ENCODE measurements at places on chromosomes 2 and 18.

DNA sequence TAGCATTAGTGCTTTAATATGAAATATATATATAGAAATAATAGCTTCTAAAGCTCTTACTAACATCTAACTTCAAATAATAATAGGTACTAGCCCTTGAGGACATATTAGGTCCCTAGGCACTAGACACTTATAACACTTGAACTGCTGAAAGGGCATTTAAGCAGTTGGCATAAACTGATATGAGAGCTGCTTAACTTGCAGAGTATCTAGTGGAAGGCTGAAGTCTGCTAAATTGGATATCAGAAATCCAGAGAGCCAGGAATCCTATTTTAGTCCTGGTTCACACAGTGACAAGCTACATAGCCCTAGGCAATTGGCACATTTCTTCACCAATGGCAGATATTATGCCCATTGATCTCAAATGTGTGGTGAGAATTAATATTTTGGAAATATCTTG is 326.9 kb upstream of the UBE2E3 start:
- no peak for DNase-seq

GRCh38 chr2:20507166-20507692 is 60.4 kb downstream of the RHOB start:
- no peak for DNase-seq

DNA sequence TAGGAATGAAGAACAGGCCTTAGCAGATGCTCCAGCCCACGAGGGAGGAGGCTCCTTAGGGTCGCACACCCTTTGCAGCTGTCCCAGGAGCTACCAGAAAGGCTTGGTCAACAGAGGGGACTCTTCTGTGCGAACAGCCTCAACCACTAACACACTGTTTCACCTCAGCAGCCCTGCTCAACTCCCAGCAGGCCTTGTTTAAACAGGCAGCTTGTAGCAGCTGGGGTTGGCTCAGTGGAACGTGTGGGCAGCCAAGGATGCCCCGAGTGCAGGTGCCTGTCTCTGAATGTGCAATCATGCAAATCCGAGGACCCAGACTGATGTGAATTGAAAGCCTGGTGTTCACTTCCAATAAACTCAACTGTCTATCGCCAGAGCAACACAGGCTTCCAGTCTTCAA is 88.7 kb upstream of the CXCR4 start:
- no peak for DNase-seq

- DNase-seq, result no peak
These were observed 11.6 kb downstream of the TYMS start for GRCh38 chr18:669077-669476.

DNA sequence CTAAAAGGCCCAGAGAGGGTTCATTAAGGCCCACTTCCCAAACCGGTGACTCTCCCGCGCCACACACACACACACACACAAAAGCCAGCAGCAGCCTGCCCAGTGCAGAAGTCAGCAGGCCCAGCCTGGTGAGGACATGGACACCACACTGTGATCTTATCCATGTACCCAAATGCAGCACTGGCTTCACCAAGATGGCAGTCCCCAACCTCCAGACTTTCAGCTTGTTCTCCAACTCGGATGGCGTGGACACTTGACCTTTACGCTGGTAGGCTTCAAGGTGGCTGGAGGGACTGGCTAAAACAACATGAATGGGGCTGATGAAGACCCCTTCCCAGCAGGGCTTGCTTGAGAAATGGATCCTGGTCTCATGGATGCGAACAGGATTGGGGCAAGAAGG is 50.4 kb downstream of the TNS1 start:
- no peak for DNase-seq

DNA sequence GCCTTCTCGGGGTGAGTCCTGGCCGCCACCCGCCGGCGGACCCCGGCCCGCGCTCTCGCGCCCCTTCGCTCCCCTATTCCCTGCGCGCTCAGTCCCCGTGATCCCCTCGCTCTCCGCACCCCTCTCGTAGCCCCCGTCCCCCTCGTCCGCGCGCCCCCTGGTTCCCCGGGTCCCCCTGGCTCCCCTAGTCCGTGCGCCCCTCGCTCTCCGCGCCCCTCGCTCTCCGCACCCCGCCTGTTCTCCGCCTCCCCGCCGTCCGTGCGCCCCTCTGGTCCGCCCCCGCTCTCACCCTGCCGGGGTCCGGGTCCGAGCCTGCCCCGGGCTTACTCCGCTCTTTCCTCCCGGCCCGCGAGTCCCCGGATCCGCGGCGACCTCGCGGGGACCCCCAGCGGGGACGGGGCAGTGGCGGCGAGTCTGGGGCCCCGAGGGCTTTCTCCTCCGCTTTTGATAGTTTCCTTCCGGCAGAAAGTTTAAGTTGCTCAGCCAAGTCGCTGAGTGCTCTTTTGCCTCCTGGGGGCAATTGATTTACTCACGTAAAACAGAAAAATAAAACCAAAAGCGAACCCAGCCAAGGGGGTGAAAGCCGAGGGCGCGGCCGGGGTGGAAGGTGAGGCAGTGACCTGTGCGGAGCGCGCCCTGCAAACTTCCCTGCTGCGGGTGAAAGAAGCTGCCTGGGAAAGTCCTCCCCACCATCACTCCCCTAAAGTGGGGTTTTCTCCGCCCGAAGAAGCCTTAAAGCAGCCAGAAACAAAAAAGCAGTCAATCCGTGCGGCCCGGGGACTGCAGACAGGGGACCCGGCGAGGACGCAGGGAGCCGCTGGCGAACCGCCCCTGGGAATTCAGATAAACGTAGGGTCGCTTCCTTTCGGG is 568 bp downstream of the RAB31 start:
- DNase-seq, result no peak

GRCh38 chr2:98487806-98488189 is 43.1 kb downstream of the INPP4A start:
- DNase-seq, result peak; percentile 22

- DNase-seq, result no peak
These were observed 16.2 kb downstream of the REV1 start for GRCh38 chr2:99473518-99474083.

GRCh38 chr2:159922563-159922962 is 124.6 kb upstream of the CD302 start:
- DNase-seq, result no peak

DNA sequence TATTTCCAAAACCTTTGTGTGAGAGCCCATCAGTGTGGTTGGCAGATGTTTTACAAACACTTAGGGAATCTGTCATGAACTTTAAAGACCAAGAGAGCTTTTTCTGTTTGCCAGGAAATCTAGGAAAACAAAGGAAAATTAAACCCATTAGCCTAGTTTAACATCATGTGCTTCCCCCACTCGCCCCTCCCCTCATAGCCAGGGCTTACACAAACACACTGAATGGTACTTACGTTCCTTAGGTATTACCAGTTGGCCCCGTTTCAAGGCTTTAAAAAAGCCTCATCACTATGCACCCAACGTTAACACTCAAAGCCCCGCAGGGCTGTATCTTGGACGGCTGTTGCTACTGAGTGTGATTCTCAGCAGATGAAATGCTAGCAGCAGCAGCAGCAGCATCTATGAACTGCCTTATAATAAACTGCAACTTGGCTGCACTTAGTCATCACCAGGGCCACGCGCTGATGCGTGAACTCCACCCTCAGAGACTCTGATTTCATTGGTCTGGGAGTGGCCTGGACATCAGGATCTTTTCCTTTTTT is 20.1 kb upstream of the TTC39C start:
- DNase-seq, result peak; percentile 79

DNA sequence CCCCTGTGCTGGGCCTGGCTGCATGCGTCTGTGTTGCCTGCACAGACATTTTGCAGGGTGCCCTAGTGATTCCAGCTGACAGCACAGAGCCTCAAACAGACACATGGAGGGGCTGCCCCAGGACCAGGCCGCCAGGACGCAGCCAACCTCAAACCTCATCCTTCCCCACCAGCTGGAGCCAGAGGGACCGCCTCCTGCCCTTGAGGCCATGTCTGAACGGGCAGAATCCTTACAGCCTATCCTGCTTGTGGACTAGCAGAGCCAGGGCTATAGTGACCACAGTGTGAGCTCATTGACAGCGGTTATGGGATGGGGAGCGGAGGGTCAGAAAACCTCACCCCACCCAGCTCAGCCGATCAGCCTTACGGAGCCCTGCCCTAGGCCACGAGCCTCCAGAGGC is 22.4 kb downstream of the ODC1 start:
- no peak for DNase-seq

DNA sequence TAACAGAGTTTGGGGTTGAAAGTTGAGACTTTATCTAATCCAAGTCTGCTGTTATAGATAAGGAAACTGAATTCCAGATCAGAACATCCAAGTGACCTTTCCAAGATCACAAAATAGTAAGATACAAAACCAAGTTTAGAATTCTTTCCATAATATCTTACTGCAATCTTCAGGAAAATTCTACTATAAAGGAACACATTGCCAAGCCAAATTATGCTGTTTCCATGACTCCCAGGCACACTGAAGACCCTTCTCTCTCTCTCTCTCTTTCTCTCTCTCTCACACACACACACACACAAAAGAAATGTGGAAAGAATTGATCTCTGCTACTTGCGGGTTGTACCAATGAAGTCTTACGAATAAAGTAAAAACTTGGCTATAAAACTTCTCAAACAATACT is 398.4 kb downstream of the METTL4 start:
- DNase-seq, result no peak

- DNase-seq, result no peak
These were observed 927.6 kb upstream of the FANCL start for GRCh38 chr2:59168766-59169165.

DNA sequence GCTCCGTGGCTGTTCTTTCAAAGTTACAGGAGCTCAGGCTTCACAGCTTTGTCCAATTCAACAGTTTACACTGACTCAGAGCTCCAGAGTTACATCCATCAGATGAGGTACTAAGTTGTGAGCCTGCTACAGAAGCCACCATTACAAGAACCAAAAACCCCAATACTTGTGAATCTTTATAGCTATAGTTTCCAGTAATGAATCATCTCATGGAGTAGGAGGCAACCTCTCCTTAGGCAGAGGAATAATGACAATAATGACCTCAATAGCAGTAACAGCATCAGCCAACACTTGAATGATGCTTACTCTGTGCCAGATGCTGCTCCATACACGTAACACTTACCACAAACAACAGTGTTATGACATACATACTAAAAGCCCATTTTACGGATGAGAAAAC is 3.6 kb downstream of the ZC3H8 start:
- DNase-seq, result no peak

- DNase-seq, result no peak
These were observed 12.7 kb downstream of the PCARE start for GRCh38 chr2:29061616-29062015.

- DNase-seq, result peak; percentile 91
These were observed at the start of gene ONECUT2 for GRCh38 chr18:57434536-57435494. Gene ONECUT2, plus strand, starts transcription at chr18:57435374. Its CDS starts 343 bp downstream, at chr18:57435717.

DNA sequence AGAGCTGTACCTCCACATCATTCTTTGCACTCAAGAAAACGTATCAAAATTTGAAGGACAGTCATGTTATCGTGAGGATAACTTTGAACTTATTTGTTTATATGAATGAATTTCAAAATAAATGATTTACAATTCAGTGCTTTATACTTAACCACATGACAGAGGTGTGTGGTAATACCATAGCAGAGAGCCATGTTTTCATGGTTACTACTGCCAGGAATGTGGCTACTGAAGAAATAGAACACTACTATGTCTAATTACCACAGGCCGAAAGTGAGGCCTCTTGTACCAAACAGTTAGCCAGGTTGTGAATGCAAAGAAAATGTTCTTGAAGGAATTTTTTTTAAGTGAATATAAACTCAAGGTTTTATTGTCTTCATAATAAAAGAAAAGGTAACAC is 49.2 kb downstream of the AAK1 start:
- DNase-seq, result peak; percentile 58

DNA sequence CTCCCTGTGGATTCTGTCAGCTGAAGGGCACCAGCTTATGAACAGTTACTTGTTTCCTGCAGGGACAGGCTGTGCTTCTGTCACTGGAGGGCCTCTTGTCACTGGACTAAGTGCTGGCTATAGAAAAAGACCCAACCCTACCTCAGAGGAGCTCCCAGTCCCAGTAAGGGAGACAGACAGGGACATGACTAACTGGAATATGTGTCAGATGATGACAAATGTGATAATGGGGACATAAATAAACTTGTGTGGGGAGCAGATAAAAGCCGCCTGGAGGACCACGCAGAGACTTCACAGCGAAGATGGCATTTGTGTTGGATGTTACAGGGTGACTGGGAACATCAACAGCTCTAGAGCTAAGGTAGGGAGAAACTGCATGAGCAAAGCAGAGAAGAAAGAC is 95.0 kb downstream of the MAPRE2 start:
- no peak for DNase-seq

DNA sequence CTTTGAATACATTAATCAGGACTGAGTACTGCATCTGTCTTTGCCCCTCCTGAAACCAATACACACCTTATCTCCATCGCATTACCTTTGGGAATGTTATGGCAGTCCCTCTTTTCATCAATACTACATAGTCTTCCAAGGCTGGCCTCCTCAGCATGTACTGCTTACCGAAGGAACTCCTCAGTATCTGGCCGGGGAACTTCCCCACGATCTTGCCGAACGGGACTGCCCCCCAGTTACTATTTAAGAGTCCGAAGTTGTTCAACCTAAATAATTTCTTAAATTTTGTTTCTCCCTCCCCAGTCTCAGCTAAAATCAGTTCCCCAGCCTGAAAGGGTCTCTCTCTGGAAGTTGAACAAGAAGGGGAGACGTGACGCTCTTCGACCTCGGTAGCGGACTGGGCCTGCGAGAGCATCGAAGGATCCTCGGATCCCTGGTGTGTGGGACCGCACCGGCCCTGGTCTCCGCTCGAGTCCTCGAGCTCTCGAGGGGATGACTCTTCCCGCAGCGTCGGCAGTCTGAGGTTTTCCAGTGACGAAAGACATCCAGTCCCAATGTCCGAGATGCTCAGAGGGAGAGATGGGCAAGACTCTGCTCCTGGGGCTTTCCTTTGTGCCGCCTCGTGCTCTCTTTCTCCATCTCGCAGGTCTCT is 489 bp downstream of the TRMT61B start:
- no peak for DNase-seq

- DNase-seq, result no peak
These were observed 31.6 kb downstream of the EPB41L3 start for GRCh38 chr18:5512176-5512575.

- DNase-seq, result no peak
These were observed 125.7 kb downstream of the GALNT1 start for GRCh38 chr18:35707247-35707646.

- no peak for DNase-seq
These were observed 31.2 kb upstream of the MAL start for GRCh38 chr2:94994063-94994913.
